ENCODE measurements at places on chromosomes 12 and 14.
A peak's percentile ranks its signal among the peaks of the same experiment; 100 is the strongest.

DNA sequence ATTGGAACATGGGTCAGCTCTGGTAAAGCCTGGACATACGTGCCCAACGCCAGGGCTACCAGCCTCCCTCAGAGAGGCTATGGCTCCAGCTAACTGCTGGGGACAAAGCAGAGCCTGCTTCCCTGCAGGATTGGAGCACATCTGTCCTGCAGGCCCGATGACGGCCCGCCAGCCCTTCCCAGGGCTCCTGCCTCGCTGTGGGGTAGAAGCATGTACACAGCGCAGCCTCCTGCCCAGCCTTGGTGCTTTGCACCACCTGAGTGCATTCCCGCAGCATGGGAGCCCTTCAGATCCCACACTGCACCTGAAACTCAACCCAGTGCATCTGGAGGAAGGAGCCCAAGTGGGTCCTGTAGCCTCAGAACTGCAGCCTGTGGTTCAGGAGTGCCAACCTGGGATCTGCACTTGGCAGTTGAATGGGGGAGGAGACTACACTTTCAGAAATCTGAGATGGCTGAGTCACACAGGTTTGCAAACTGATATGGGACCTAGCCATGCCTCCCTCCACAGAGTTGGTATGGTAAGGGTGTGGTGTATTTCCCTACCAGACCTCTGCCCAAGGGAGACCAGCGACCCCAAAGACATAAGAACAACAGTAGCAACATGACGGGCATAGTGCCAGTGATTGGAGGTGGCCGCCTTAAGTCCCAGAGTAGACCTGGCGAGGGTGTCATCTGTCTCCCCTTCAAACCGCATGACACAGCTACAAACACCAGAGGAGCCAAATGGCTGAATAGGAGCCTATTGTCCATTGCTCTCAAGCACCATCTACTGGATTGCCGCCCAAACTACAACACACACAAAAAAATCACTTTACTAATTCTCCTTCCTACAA, 273.9 kb upstream of the MIS18BP1 start:
- DNase-seq = no peak

- DNase-seq = no peak
Measured at GRCh38 chr12:75606956-75607355, 95.5 kb upstream of the KRR1 start.

- no peak for DNase-seq
Measured at GRCh38 chr14:68464711-68465110, 328.2 kb downstream of the ZFP36L1 start.

DNA sequence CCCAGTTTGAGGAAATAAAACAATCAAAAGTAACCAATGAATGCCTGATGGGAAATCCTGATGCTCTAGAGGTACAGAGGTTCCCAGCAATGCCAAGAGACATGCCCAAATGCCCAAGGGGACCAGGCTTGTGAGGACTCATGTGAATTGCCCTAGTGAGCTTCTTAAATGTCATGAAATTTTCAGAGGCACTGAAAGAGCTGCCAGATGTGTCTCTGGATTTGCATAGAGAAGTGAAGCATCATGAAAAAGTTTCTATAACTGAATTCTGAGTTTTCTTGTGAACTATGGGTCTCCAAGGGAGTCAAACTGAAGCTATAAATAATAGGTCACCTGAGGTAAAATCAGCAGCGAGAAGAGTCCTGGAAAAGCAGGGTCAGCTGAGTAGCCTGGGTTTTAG, 9.9 kb downstream of the PTPRR start:
- no peak for DNase-seq

DNA sequence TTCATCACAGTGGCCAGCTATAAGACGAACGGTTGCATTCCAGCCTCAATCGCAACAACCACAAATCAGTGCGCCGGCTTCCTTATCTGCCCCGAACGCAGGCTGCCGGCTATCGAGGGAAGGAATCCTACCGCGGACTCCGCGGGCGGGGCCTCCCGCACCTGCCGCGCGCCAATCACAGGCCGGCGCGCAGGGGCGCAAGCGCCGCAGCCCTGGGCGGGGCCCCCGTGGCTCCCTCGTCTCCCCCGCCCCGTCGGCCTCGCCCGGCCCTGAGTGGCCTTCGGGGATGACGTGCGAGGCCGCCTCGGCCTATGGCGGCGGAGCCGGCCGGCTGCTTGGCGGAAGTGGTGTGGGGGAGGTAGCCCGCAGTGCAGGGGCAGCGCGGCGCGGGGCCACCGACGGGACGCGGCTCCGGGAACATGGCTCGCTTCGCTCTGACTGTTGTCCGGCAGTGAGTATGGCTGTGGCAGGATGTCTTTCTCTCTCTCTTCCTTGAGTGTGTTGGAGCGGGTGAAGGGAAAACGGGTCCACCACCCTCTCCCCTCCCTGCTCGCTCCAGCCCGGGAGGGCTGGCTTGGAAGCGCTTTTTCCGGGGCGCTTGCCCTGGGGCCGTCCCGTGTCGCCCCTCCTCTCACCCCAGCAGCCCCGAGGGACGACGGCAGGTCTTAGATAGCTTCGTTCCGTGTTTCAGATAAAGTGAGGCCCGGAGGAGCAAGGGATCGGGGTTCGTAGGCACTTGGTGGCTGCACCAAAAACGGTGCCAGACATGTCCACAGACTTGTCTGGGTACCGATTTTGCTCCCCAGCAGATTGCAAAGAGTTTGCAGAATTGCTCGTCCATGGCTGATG, at the start of gene TIGAR:
TSS of gene TIGAR (plus strand) at position 361 of the 849 bp plus-strand sequence. CDS start at position 420, 59 bp downstream.
- DNase-seq = peak; percentile 75

DNA sequence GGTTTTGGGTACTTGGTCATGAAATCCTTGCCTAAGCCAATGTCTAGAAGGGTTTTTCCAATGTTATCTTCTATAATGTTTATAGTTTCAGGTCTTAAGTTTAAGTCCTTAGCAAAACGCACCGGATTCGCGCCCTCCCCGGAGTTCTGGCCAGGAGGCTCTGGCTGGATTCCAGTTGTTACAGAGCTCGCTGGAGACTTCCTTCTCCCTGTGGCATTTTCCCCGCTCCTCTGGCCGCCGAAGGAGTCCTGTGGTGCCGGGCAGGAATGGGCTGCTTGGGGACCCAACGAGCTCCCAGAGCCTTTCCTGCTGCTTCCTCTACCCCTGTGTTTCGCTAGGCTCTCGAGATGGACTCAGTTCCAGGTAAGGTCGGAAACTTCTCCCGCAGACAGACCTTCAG, 335.9 kb downstream of the AEBP2 start:
- DNase-seq = no peak

- no peak for DNase-seq
Measured at GRCh38 chr12:47273191-47273626, 193.4 kb upstream of the AMIGO2 start.

DNA sequence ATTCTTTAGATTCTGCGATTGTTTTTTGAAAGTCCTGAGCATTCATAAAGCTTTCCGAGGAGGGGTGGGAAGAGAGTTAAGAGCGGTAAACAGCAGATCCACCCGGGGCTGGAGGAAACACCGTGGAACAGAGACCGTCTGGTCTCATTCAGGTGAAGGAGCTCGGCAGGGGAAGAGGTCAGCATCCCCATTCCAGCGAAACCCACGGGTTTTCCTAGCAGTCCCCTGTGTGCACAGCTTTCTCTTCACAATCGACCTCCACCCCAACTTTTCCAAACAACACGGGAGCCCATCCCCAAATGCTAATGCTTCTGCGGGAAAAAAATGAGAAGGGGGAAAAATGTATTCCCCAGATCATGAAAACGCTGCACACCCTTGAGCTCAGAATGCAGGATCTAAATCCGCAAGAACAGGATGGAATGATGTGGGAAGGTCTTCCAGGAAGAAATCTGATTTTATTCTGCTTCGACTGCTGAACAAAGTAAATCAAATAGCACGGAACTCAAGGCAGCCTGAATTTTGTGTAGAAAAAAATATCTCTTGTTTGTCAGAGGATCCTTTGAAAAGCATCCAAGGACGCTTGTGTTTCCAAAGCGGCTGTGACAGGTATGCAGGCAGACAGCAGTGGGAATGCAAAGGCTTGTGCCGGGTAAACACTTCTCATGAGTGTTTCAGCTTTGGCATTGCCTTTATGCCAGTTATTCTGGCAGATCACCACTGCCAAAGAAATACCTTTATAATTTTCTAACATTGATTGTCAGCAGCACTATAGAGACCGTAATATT, 128.8 kb downstream of the NDUFA12 start:
- DNase-seq = no peak

DNA sequence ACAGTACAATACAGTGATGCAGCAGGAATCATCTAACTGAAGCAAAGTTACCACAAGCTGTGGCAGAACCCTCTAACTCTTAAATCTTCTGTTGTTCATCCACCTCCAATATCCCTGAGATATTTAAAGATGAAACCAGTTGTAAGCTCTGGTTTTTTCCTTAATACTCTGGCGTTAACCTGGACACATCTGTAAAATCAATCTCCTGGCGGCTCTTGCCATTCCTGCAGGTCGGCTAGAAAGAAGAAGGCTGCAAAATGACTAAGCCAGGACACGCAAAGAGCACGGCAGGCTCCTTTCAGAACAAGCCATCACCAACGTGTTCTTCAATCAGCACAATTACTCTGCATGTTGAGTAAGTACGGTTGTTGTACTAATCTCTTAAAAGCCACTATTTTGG, 309.3 kb downstream of the MED13L start:
- DNase-seq = no peak

DNA sequence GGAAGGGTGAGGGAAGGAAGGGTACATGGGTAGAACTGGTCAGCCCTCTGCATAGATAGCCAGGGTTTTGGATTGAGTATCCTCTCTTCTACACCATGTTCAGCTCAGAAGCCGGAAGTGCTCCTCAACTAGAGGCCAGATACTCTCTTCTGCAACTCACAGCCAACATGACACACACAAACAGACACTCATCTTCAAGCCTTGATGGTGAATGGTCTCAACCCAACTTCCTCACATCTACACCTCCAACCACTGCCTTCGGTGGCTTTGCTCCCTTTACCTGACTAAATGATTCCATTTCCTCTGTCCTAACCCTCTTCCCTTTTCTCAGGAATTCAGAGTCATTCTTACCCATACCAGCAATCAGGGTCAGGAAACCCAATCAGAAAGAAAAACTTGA, 7.6 kb upstream of the FKBP11 start:
- DNase-seq = no peak

DNA sequence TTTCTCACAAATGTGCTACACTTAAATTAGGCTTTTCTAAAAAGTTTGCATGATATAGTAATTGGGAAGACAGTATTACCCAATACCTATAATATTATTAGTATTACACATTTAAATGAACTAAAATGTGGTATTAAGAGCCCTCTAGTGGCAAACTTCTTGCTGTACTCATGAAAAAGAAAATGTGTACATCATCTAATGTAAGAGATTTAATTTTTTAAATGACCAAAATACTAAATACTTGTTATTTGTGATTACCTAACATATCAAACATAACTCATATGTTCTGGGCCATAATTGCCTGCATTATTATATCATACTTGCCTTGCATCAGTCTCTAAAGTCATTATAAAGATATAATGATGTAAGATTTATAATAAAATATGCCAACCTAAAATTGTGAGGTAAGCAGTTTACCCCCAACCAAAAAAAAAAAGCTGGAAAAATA, 64.2 kb downstream of the DNAI7 start:
- DNase-seq = no peak

GRCh38 chr14:93936245-93936644, 9.1 kb downstream of the FAM181A start:
- DNase-seq = no peak

DNA sequence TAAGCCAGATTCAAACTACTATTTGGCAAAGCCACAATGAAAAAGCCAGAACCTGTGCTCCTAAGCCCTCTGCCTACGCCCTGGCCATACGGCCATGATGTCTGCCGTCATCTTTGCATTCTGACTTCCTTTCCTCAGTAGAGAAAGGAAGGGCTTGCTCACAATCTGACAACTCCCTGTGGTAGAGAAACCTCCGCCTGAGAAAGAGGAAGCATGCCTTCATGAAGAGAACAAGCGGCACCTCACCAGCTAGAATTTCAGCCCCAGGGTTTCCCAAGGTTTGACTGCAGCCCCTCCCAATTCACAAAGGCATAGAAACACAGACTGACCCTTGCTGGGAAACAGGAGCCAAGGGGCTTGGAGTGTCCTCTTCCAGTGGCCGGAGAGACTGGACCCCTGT, 25.7 kb downstream of the TEP1 start:
- no peak for DNase-seq

- DNase-seq = no peak
Measured at GRCh38 chr12:131217024-131217586, 263.4 kb downstream of the ADGRD1 start.

DNA sequence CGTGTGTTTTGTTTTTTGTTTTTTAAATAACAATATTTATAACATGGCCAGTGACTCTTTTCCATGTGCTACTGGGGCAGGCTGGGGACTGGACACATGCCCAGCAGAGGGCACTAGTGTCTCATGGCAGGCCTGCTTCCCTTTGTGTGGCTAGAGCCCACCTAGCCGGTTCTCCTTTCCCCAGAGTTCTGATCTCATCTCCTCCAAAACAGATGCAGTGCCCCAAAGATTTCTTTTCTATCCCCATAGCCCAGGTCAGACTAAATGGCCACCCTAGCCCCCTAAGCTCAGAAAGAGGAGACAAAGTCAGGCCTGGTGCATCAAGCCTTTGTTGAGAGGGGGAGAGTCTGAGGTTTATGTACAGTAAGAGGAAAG, 21.2 kb downstream of the PRPF40B start:
- peak; percentile 68 for DNase-seq

GRCh38 chr12:107404981-107405380, 280.6 kb upstream of the PWP1 start:
- no peak for DNase-seq

All from stimulated activated CD8-positive, alpha-beta memory T cell treated with anti-CD3 and anti-CD28 coated beads, Interleukin-7, amount 100 ng/mL, for 1 hour (primary cell).